ENCODE measurements at places on chromosomes 7 and 10. TPM values are rescaled to one million over a fixed set of nuclear protein-coding genes. Genes with fewer than 3 reads are reported as not detected.

Gene ZFYVE27
- 26.8 TPM for total RNA-seq

Gene HYCC1
- total RNA-seq: 72.5 TPM

Gene MMRN2
- 8.5 TPM for total RNA-seq

Gene PTF1A
- not detected for total RNA-seq

Gene FOXP2
- total RNA-seq: 0.17 TPM

Gene MSRB2
- 7.8 TPM for total RNA-seq

Gene RAPGEF5
- total RNA-seq: 6.0 TPM
